Caki2 (cell line): ENCODE measurements at places on chromosomes 3 and 15.

DNA sequence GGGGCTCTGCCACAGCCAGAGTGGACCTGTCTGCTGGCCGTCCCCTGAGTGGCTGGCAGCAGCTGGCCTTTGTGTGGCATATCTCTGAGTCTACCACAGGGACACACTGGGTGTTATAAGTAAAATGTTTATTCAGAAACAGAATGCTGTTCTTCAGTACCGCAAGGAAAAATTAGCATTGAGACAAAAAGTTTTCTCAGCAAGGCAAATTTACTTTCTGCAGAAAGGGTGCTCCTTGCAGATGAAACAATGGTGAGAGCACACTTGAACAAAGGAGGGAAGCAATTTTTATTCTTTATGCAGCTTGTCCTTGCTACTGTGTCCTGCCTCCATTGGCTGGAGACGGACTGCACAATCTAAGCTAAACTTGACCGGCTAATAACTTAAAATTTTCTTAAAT lies 4.0 kb downstream of the TMEM89 start:
- no peak for DNase-seq

DNA sequence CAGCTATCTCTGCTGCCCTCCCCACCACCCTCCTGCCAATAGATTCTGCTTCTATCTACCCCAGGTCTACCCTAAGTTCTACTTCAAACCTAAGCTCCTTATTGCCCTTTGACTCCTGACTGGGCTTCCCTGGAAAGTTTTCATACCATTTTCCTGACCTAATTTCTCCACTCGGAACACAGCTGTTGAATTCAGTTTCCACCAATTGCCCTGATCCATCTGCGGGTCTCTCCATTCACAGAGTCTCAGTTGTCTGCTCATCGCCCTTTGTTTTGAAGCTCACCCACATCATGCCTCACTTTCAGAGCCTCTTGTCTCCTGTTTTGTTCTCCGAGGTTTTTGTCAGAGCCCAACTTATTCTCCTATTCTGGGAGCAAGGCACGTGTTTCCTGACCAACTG lies 56.8 kb upstream of the ABI3BP start:
- DNase-seq, result no peak

GRCh38 chr15:26891448-26892181 lies 24.8 kb downstream of the GABRA5 start:
- DNase-seq, result peak; percentile 46

DNA sequence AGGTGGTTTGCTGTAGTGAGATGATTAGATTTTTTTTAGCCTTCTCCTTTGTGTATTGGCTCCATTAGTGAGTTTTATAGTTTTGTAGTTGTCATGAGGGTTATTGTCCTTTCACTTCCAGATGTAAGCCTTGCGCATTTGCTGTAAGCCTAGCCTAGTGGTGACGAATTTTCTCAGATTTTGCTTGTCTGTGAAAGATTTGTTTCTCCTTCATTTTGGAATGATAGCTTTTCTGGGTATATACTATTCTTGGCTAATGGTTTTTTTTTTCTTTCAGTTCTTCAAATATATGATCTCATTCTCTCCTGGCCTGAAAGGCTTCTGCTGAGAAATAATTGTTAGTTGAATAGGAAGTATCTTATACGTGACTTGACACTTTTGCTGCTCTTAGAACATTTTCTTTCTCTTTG lies 166.5 kb upstream of the THRB start:
- DNase-seq, result no peak

GRCh38 chr15:71103102-71103676 lies 12.1 kb upstream of the THSD4 start:
- no peak for DNase-seq
